ENCODE measurements at places on chromosomes 5 and 9. TPM values are rescaled to one million over a fixed set of nuclear protein-coding genes. Genes with fewer than 3 reads are reported as not detected.

DNA sequence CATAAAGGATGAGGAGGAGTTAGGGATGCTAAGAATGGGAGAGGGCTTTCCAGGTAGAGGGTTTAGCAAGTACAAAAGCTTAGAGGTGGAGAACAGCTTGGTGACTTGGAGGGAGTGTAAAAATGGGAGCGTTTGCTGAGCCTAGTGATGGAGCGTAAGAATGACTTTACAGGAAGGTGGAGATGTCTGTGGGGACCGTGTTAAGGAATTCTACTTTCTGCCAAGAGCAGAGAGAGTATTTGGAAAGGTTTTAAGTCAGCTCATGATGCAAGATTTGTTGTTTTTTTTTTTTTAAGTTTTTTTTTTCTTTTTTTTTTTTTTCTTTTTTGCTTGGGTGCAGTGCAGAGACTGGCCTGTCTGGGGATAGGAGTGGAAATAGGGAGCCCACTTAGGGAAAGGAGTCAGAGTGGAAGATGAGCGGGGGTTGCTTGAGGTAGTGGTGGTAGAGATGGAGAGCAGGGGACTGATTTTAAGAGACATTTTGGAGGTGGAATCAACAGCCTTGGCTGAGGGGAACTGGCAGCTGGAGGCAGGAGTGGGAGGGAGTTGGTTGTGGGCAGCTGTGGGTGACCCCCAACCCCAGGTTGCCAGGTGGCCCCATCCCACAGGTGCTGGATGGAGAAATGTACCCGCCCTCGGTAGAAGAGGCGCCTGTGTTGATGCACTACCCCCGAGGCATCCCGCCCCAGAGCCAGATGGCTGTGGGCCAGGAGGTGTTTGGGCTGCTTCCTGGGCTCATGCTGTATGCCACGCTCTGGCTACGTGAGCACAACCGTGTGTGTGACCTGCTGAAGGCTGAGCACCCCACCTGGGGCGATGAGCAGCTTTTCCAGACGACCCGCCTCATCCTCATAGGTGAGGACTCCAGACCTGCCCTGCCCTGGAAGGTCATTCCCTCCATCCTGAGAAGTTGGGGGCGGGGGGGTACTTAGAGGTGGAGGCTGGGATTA is 12.4 kb downstream of the PTGS1 start:
- H3K27me3 ChIP-seq: no peaks in the 10 kb centered on the region
- no peak for DNase-seq
- H3K27ac ChIP-seq: no peak overlapping the region
- H3K36me3 ChIP-seq: no peaks in the 10 kb centered on the region

DNA sequence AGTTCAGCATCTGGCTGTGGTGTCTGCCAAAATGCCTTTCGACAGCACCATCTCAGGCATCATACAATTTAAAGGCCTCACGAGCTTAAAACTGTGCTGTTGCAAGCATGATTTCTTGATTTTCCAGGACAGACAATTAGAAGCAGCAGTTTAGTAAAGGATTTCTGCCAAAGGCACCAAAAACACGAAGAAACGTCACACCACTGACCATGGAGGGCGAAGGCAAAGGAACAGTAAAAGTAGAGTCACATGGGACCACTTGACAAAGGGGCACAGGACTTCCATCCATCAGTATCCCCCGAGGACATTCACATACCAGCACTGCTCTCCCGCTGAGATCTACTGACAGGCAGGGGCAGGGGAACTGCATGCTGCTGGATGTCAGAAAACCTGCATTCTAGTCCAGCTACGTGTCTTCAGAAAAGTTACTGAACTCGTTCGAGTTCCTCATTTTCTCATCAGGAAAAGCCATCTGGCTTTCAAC is 70.4 kb upstream of the FBXW11 start:
- H3K4me1 ChIP-seq: no peaks in the 10 kb centered on the region
- DNase-seq: no peak
- no peak overlapping the region for H3K27ac ChIP-seq
- no peak overlapping the region for H3K4me3 ChIP-seq

DNA sequence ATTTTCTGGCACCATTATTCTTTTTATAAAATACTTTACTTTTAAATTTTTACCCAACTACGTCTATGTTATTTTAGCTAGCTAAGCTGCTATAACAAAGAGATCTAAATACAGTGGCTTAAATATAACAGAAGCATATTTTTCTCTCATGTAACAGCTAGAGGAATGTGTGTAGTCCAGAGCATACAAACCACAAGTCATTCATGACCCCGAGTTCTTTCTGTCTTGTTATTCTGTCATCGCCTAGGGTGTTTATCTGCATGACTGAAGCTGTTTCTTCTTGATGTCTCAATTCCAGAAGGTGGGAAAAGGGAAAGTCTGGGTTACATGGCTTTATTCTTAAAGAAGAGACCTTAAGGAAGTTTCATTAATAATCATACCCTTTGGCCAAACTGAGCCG is 136.9 kb upstream of the RFX3 start:
- H3K4me1 ChIP-seq: no peaks in the 10 kb centered on the region

- H3K27ac ChIP-seq: no peak overlapping the region
- H3K4me1 ChIP-seq: no peaks in the 10 kb centered on the region
- no peak for DNase-seq
- no peaks in the 10 kb centered on the region for H3K27me3 ChIP-seq
- no peaks in the 10 kb centered on the region for H3K36me3 ChIP-seq
- H3K4me3 ChIP-seq: no peak overlapping the region
Observed at GRCh38 chr9:3906437-3907213, 380.8 kb upstream of the RFX3 start.

ZNF462 gene
- 163 TPM for total RNA-seq

LCN15 gene
- total RNA-seq: 0.61 TPM

SMC2 gene
- total RNA-seq: 37.7 TPM
